A549 (cell line): ENCODE measurements at places on chromosomes 1 and 21.

DNA sequence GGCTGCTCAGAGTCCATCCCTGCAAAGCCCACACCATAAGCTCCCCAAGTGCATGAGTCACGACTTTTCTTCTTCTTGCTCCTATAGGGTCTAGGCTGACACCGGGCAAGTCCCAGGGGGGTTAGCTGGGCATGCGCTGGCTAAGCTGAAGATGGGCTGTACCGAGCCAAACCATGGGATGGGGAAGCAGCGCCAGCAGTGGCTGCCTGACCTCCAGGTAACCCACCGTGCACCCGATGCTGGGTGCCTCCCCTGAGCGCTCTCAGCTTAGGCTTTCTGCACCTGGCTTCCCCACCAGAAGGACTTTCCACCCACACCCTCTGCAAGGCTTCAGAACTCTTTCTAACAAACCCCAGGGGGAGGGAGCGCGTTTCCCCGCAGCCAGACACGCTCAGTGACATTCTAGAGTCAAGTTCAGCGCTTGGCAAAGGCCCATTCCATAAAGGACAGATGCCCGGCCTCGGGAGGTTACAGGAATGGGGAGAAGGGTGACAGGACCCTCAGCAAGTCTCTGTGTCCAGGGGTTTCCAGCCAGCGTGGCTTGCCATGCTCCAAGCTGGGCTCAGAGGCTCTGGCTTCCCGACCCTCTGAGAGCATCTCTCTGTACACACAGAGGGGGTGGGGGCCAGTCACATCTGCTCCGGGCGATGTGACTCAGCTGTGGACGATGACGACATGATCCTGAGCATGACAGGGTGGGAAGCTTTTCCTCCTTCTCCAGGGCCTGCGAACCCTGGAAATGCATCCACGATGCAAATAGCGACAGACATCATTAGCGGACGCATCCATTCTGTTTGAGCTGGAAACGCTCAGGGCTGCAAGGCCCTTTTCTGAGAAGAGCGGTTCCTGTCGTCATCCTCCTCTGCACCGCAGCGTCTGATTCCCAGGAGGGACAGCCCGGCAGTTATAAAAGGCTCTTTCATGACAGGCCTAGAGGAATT, 107.8 kb downstream of the SIK1 start:
- peak; percentile 55 for DNase-seq

DNA sequence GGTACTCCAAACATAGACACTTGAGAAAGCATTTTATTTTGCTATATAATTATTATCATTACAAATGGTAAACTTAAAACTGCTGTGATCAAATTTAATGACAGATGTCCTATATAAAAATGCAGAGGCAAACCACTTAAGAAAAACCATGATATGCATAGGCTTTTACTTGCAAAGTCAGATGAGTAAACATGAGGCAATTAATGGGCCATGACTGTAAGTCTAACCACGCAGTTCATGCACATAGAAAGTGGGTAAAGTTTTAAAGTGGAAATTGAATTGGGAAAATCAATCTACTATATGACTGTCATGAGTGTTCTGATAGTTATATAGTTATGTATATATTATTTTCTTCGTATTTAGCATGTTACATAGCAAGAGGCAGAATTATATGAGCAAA, 219.2 kb downstream of the PTPRC start:
- DNase-seq = no peak

- no peak for DNase-seq
Measured at GRCh38 chr1:55231745-55232144, 16.6 kb upstream of the USP24 start.

- DNase-seq = no peak
Measured at GRCh38 chr1:227604446-227604845, 41.1 kb downstream of the ZNF678 start.

DNA sequence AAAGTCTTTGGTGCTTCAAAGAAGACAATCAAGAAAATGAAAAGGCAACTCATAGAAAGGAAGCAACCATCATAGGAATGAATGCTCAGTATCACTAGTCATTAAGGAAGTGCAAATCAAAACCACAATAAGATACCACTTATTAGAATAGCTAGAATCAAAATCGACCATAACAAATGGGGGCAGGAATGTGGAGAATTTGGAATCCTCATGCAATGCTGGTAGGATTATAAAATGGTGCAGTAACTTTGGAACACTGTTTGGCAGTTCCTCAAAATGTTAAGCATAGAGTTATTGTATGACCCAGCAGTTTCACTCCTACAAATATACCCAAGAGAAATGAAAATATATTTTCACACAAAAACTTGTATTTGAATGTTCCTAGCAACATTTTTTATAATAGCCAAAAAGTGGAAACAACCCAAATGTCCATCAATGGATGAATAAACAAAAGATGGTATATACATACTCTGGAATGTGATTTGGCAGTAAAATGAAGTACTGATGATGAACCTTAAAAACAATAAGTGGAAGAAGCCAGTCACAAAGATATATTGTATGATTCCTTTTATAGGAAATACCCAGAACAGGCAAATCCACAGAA, 105.6 kb downstream of the MIS18A start:
- no peak for DNase-seq

- no peak for DNase-seq
Measured at GRCh38 chr1:207814469-207814868, 62.6 kb downstream of the CD46 start.

GRCh38 chr1:43372172-43372571, 4.4 kb upstream of the ELOVL1 start:
- no peak for DNase-seq

DNA sequence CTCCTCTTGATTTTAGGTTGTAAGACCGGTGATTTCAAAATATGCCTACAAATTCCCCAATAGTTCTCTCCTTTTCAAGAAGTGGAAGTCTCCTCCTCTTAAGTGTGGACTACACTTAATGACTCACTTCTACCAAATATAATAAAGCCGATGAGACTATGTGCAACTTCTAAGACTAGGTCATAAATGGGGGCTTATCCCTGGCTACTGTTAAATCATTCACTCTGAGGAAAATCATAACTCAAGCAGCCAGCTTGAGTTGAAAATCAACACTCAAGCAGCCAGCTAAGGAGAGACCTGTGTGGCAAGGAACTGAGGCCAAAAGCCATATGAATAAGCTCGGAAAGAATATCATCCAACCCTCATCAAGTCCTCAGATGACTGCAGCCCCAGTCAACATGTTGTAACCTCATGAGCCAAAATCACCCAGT, 49.6 kb upstream of the PSMG1 start:
- no peak for DNase-seq

DNA sequence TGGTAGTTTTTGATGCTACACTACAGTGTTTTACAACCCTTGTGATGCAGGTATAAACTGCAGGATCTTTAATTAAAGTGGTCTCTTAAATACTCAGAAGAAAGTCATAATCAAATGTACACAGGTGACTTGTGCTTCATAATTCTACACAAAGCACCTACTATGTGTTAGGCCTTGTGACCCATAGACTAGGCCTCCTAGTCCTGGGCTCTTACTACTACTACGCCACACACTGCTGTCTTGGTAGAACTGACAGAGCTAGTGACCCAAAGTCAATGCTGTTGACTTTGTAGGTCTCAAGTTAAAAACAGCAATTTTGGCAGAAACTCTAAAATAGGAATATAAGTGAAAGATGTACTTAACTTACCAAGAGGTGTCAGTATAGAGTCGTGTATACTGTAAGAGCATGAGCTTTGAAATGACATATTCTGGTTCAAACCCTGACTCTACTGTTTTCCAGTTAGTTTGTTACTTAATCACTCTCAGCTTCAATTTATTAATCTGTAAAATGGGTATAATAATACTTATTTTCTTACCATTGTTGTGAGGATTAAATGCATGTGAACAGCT, 48.6 kb upstream of the LMO4 start:
- DNase-seq = peak; percentile 14

DNA sequence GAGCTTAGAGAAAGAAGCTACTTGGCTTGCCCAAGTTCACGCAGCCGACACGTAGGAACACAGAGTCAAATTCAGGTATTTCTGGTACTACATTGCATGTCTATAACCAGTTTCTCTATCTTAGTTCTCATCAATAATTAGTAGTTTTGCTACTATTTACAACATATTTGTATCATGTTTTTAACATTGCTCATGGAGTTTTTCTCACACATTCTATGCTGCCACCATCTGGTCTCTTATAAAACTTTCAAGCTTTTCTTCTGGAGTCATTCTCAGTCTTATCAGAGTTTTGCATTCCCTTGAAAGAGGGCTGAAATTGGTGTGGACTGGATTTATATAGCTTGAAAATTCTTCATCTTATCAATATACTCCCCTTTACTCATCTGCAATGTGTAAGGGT, 118.8 kb upstream of the PALMD start:
- no peak for DNase-seq

DNA sequence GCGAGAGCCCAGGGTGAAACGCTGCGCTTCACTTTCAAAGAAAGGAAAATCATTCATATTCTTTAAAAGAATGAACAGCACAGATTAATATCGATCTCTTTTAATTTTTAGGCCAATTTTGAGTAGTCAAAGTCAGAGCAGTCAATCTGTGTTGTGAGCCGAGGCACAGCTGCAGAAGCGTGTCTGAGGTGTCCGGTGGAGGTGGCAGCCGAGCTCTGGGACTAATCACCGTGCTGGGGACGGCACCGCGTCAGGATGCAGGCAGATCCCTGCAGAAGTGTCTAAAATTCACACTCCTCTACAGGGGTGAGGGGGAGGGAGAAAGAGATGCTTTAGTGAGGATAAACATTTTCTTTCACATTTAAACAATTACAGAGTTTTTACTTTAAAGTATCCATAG, 4.1 kb downstream of the TFF1 start:
- no peak for DNase-seq

- no peak for DNase-seq
Measured at GRCh38 chr1:107674486-107674885, 290.5 kb downstream of the VAV3 start.
